ENCODE measurements at places on chromosomes 5 and 9. TPM values are rescaled to one million over a fixed set of nuclear protein-coding genes. Genes with fewer than 3 reads are reported as not detected.

S1PR3 gene
- polyA plus RNA-seq: 3.7 TPM

NIPAL4 gene
- 0.06 TPM for polyA plus RNA-seq

DNA sequence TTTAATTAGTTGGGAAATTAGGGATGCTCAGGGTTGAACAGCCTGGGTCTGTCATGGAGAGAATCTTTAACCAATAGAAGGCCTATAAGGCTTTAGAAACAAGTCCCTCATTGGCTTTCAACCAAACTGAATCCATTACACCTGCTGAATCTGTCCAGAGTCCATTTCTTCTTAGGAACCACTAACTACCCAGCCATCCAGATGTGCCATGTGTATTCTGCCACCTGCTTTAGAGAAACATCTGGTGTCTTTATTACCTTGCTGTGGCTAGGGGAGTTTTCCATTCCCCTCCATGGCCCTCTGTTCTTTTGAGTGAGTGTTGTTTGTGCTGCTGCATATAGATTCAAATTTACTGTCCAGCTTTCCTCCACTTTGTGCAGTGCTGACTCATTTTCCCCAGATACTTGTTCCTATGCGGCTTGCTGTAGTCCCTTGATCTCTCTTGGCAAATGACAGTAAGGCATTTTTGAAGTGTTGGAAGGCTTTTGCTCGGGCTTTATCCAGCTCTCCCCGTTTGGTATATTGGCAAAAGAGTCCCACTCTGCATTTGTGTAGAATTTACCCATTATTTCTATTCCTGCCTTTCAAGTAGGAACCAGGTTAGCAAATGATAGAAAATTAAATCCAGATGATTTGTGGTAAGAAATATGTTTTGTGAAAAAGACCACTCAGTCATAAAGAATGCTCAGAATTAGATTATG, 54.6 kb downstream of the NLN start:
- DNase-seq: no peak

GRCh38 chr5:149792540-149793255, 62.6 kb downstream of the PPARGC1B start:
- no peak for DNase-seq

SLC2A8 gene
- polyA plus RNA-seq: 30.9 TPM

GRCh38 chr5:149810856-149811255, 80.7 kb downstream of the PPARGC1B start:
- DNase-seq: no peak

DNA sequence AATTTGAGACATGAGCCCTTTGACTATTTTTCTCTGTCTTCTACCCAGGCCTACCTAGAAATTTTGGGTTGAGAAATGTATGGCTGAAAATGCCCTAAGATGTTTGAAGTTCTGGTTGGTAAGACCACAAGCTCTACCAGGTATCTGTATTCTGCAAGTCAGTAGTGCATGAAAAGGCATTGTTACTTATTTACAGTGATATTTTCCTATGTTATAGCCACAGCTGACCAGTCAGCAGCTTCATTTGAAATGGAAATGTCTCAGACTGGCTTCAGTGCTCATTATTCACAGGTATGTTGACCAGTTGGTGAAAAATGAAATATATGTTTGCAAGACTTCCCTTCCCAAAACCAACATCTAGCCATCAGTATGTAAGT, 91.9 kb upstream of the ITGA2 start:
- no peak for DNase-seq

DNA sequence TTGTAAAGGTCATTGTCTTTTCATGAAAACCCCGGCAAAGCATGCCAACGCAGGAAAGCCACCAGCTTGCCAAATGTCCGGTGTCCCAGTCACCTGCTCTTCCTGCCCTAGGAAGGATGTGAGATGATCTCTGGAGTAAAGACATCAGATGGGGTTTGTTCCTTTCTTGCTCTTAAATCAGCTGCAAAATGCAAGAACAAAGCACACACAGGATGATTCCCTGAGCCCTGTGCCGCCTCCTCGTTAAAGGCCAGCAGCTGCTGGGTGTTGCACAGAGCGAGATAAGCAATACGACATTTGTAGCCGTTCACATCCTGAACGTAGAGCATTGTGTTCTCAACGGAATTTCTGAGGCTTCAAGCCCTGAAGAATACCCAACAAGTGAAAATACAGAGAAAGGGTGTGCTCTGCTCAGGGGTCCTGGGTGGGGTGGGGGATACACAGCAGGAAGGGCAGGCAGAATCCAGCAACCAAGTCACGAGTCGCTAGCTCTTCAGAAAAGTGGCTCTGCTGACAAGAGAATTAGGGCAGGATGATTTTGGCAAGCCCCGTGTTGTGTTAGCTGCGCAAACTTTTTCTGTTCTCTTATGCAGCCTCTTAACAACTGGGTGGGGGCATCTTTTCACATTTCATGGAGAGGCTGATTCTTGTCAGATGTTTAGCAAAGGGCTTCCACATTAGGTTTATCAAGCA, 229.2 kb upstream of the MAP3K1 start:
- DNase-seq: no peak

GRCh38 chr9:8224381-8224801, 424.8 kb upstream of the DMAC1 start:
- DNase-seq: no peak

GEMIN5 gene
- 11.4 TPM for polyA plus RNA-seq

- DNase-seq: no peak
Observed at GRCh38 chr9:69499407-69499806, 172.8 kb downstream of the APBA1 start.

DNA sequence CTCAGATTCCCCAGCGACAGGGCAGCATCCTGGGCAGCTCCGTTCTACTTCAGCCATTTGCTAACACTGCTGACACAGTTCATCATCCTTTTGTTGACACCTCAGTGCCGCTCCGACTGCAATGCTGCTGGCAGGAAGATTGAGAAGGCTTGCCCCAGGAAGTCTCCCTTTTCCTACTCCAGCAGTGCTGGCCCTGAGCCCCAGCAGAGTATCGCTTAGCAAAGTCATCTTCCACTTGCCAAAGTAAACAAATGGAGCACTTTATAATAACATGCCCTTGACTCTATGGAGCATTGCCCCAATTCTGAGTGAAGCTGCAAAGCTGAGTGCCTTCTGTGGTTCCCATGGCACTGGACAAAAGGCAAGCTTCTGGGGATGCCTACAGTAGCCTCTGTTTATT, 32.2 kb downstream of the PRLR start:
- DNase-seq: no peak

- no peak for DNase-seq
Observed at GRCh38 chr9:75892216-75892911, 1.9 kb downstream of the PCSK5 start.

DNA sequence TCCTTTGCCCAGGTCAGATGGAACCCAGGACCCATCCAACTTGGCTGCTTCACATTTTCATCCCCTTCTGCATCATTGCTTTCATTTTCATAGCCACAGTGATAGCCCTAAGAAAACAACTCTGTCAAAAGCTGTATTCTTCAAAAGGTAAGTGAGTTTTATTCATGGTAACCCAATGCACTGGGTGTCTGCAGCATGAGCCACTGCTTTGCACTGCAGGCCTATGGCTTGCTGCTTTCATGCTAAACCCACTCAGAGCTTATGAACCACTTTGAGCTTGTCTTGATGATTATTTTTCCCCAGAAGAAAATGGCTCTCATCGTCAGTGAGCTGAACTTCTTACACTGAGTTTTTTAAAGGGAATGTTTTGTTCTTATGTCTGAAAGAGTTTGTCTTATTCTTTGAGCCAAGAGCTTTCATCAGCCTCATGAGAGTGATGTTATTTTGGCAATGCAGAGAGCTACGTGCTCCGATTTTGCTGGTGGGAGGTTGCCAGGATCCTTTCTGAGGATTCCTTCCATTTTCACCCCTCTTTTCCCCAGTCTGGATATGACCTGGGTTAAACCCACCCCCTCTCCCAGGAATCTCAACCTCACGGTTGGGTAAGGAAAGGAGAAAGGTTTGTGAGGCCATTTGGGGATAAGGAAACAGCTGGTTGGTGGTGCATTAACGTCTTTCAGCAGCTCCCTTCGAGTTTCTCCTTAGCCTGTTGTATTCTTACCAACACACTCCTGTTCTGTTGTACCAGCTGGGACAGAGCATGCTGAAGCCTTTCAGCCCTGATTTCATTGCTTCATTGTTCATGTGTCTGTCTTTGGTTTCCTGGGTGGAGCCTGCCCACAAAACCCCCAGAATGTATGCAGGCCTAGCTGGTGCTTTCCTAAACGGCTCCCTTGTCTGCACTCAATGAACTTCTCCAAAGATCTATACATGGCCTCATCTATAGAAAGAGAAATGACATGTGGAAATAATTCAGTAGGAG, 47.6 kb downstream of the PDCD1LG2 start:
- DNase-seq: no peak

GRCh38 chr5:179158556-179158955, 98.4 kb downstream of the ZNF354C start:
- DNase-seq: no peak

FOXD4L4 gene
- 0.03 TPM for polyA plus RNA-seq

DNA sequence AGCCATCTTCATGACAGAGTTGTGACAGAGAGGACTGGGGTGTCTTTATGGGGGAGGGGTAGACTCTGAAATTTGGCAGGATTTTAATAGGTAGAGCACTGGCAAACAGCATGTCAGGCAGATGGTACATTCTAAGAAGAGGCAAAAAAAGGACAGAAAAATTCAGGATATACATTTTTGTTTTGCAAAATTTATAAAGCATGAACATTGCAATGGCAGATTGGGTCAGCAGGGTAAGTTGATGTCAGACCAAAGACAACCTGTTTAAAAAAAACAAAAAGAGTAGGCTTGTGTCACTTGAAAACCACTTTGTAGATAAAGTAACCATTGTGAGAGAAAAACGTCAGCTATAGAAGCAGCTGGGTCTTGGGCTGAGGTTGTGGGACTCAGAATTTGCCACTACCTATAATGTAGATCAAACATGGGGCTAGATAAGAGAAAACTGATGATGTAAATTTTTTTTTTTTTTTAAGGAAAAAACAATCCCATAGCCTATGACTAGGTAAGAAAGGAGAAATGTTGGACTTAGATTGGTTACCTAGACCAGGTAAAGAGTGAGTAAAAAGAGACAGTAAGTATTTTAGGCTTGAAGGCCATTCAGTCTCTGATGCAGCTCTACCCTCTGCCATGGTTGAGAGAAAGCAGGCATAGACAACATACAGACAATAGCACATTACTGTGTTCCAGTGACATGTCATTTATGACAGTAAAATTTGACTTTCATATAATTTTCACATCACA, 8.3 kb downstream of the CAMK4 start:
- DNase-seq: no peak

- no peak for DNase-seq
Observed at GRCh38 chr9:105295201-105295550, 50.7 kb downstream of the SLC44A1 start.

DNA sequence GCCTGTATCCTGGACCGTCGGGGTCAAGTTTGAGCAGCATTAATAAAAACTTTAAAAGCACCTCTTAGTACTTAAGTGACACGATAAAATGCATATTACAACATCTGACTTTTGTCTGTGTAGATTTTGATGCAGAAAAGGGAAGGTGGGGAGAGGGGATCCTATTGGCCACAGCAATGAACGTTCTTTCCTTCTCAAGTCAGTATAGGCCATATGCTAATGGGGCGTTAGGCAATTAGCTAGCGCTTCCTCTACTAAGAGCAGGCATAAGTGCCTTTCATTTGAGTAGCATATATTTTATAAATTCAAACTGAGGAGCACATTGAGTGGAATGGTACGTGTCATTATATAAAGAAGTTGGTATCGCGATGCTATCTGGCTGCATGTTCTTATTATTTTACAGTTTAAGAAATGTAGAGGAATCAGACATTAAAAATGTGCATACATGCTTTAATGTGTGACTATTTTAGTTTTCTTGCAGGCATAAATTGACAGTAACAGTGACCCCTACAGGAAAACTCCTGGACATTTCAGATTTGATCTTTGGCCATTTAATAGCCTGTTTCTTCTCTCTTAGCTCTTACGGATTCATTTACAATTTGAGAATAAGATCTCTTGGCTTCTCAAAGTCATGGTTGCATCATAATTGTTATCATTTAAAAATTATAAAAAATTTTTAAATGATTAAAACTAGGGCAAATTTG, 1.1 kb upstream of the GNA14 start:
- DNase-seq: no peak

UGT3A1 gene
- polyA plus RNA-seq: 2.5 TPM

ACOT12 gene
- polyA plus RNA-seq: 0.29 TPM

GRCh38 chr9:79924836-79925235, 353.1 kb downstream of the TLE4 start:
- no peak for DNase-seq

SLC4A9 gene
- 0.24 TPM for polyA plus RNA-seq

- no peak for DNase-seq
Observed at GRCh38 chr5:55758714-55759113, 20.9 kb downstream of the DDX4 start.

FAM200C gene
- polyA plus RNA-seq: 2.6 TPM

DNA sequence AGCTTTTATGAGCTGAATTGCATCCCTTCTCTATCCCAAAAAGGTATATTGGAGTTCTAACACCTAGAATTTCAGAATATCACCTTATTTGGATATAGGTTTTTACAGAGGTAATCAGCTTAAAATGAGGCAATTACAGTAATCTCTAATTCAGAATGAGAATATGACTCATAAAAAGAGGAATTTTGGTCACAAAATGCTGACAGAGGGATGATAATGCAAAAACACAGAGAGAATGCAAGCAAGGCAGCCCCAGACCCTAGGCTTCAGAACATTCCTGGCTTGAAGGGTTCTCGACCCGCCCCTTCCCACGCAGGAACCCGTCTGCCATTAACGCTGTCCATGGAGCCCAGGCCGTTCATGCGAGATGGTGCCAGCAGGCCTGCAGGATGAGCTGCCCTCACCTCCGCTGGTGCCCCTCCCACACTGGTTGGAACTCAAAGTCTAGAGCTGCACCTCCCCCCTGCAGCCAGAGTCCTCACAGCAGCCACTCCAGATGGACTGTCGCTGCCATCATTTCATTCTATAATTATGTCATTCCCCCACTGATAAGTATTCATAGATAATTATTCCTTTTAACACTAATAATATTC, 1173.4 kb upstream of the ACO1 start:
- DNase-seq: no peak

SV2C gene
- polyA plus RNA-seq: 0.05 TPM

GRCh38 chr5:109643791-109644350, 45.9 kb upstream of the MAN2A1 start:
- DNase-seq: no peak

GRCh38 chr9:96152550-96152949, 149.4 kb downstream of the HSD17B3 start:
- DNase-seq: no peak

GRCh38 chr5:177592905-177593304, 902 bp downstream of the TMED9 start:
- DNase-seq: no peak

DNA sequence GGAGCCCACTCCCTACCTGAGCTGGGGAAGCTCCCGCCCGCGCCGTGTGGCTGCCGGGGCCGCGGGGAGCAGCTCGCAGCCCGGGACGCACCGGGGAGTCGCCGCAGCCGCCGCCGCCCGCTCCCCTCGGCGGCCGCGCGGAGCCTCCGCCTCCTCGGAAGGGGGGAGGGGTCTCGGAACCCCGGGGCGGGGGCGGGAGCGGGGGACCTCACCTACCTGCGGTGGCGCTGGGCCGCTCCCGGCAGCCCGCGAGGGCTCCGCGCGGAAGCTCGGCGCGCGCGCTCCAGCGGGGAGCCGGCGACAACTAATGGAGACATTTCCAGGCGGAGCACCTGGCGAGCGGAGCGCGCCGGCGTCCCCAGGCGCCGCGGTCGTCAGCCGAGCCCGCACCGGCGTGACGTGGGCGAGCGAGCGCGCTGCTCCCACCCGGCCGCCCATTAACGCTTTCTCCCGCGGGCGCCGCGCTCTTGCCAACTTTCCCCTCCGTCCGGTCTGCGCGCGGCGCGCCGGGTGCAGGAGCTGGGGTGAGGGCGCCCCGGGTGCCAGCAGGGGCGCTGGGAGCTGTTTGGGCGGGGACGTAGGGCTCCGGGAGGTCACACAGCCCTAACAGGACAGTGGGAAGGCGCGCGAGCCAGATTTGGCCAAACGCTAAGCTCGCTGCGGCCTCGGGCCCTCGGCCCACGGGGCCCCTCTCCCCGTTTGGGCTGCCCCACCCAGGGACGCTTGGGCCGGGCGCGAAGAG, 4.3 kb upstream of the IRX4 start:
- DNase-seq: no peak

Measured in H1 (cell line).